Left lobe of liver (tissue), 2 donors: ENCODE measurements at places on chromosomes 7 and 10.

GRCh38 chr10:219731-220472, 84.6 kb downstream of the ZMYND11 start:
- no peak for DNase-seq

DNA sequence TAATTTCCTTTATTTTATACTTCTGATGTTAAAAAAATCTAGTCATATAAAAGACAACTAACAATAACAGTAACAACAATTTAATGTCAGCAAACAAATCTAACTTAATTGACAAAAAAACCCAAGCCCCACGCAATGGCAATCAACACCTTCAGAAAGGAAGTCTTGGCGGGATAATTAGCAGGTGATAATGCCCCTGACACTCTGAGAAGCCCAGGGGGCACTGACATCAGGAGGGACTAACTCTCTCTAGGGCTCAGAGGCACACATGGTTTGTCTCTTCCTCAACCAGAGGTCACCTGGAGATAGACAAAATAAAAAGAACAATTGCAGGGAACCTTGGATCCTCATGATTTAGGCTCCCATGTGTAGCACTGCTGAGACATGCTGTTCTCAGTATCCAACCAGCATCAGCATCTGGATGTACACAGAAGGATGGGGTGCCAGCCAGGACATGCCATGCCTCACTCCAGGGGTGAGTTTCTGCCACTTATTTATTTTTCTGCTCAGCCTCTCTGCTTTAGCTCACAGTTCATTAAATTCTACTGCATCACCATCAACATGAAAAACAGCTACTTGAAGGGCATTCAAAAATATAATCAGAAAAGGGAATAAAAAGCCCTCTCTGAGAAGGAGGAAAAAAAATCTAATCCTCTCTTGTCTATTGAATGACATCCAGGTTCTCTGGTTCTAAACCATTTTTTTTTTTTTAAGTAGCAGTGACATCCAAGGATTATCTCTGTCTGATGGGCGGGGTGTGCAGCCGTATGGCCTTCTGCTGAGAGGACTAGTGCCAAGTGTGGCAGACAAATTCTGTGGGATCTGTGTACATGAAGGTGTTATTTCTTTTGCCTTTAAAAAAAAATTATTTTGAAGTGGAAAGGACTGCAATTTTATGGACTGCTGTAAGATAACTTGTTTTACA, 96.3 kb downstream of the ATXN7L1 start:
- no peak for DNase-seq

DNA sequence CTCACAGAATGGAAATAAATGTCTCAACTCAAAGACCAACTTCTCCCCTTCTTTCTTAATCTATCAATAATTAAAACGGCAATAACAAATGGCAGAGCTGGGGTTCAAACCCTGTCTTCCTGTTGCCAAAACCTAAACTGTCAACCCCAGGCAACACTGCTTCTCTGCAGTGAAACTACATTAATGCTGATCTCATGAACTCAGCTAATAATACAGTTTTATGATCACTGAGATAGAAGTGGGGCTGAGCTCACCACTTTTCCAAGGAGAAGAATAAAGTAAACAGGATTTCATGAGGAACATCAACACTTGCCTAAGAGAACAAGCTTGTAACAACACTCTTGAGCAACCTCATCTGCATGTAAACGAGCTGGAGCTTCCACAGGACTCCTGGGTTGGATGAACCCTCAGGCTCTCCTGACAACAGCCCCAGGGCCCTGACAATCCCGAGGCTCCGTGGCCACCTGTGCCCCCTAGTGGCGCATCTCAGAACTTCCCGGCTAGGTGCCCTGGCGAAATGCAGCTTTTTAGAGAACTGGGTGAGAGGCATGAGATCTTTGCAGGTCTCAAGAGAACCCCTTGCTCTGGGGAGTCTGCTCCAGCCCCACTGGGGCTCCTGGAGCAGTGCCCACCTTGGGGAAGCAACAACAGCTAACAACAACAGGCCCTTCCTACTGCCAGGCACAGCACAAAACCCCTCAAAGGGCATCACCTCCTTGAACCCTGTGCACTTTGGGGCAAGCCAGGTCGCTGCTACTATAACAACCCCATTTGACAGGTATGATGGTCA, 169.3 kb downstream of the SH3PXD2A start:
- DNase-seq = peak; percentile 80

DNA sequence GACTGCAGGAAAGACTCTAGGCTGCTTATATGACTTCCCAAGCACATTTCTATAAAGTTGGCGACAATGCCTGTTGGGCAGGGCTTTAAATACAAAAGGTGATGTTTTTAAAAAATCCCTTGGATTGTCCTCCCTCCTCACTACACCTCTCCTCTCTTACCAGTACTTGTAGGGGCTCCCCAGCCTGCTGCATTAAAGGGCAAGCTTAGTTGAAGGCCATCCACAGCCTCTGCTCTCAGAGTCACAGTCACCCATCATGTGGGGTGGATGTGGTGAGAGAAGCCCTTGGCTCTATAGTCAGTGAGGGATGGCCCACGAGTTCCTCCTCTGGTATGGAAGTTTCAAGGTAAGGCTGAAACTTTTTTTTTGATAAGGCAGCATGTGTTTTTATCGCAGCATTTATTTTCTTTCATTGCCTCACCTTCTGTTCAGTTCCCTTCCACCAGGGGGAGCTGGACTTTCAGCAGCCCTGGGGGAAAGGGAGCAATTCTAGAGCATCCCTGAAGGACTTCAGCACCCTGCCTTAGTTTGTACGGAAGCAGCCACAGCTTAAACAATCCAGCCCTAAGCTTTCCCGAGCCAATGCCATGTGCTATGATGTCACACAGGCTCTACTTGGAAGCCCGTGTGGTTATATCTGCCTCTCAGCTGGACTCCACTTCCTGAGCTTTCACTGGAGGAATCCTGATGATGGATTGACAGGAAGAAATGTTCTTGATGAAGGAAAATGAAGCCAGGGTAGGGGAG, 131.9 kb downstream of the CALCR start:
- DNase-seq = no peak

DNA sequence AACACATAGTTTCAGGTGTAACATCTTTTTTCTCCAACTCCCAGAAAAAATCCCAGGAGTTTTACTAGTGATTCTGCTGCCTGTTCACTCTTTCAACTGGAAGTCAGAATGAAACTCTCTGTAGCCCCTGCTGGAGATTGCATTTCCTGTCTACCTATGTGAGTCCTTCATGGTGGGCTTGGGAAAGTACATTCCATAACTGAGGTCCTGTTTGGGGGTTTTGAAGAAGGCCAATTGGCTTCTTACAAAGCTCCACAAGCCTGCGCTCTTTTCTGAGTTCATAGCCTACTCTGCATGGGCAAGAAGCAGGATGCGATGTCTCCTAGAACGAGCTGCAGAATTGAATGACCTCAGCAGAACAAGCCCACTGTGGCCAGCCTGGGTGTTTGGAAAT, 86.7 kb downstream of the LYZL2 start:
- no peak for DNase-seq

- no peak for DNase-seq
These were observed 51.4 kb upstream of the PFKFB3 start for GRCh38 chr10:6151087-6151977.

GRCh38 chr7:141557360-141557759, 6.2 kb downstream of the AGK start:
- no peak for DNase-seq

GRCh38 chr7:106029451-106029850, 66.4 kb downstream of the CDHR3 start:
- DNase-seq = no peak

- no peak for DNase-seq
These were observed 82.4 kb downstream of the SHH start for GRCh38 chr7:155729847-155730246.

DNA sequence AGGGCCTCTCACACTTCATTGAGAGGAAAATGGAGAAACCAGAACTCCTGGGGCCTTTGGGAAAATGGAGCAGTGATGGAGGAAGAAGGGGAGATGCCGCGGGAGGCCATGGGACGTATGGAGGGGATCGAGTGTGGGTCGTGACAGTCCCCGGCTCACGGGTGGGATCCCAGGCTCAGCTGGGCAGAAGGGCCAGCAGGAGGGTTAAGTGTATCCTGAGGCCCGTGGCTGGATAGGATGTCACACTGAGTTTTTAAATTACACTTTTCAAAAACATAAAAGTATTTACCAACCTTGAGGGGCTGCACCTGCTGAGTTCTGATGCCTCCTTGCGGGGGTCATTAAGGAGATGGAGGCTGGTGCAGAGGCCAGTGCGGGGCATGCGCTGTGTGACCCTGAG, 28.0 kb upstream of the PSMG3 start:
- no peak for DNase-seq

GRCh38 chr10:118873738-118874105, 119.0 kb upstream of the CACUL1 start:
- DNase-seq = no peak

- DNase-seq = no peak
These were observed 115.2 kb downstream of the ZFAND4 start for GRCh38 chr10:45557275-45557905.

DNA sequence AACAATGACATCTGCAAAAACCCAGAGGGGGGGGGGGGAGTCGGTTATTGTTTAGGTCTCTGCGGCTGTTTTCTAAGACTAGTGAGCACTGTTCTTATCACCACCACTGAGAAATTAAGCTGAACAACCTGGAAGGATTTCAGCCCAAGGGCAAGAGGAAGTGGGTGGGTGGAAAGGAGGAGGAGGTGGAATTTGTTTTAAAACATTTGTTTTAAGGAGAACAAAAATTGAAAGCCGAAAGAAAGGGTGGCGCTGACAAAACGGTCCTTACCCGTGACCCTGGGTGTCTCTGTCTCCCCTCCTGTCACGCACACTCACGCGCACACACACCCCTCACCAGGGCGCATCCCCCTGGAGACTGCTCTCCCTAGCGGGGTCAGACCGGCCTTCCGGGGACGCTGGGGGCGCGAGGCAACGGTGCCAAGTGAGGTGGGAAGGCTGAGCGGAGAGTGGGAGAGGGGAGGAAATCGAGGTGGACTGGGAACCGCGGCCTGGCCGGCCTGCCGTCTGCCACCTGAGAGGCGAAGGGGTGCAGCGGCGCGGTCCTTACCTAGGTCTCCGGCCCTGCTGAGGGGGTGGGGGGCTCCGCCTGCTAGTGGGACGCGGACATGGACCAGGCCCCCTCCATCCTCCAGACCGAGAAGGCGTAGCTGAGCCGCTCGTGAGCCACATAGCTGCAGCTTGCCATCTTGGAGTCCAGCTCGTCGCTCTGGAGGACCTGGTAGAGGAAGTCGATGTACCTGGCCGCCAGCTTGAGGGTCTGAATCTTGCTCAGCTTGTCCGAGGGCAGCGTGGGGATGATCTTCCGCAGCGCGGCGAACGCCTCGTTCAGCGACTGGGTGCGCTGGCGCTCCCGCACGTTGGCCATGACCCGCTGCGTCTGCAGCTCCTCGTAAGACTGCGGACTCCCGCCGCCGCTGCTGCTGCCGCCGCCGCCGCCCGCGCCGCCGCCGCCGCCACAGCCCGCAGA, 1.0 kb downstream of the TWIST1 start:
- no peak for DNase-seq

GRCh38 chr7:1709281-1709680, 39.2 kb downstream of the ELFN1 start:
- DNase-seq = no peak

DNA sequence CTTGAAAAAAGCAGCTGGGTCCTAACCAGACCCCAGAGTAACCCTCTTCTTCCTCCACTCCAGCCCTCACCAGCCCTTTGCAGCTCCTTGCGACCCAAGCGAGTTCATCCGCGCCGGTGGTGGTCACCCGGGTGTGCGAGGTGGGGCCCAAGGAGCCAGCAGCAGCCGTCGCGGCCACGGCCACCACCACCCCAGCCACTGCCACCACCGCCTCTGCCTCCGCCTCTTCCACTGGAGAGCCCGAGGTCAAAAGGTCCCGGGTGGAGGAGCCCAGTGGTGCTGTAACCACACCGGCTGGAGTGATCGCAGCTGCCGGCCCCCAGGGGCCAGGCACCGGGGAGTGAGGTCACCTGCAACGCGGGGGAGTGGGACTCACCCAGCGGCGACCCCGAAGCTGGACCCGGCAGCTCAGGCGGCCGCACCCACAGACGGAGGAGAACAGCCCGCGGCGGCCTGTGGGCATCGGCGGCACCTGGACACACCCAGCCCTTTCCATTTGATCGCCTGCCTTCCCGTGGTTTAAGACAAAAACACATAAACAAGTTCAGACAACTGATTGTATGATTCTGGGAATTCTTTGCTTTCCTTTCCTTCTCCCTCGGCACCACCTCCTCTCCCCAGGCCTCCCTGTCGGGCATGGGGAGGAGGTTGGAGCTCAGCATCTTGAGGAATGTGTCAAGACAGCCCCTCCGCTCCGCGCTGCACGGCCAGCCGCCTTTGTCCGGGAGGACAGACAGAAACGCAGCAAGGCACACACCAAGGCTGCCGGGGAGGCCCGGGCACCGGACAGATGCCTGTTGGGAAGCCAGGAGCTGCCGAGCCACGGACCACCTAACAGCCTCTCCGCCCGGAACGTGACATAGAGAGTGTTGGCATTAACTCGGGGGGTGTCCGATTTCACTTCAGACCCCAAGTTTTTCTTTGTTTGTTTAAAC, 13.0 kb upstream of the AP5Z1 start:
- DNase-seq = no peak

GRCh38 chr7:85851571-85852193, 664.8 kb upstream of the SEMA3D start:
- DNase-seq = no peak

GRCh38 chr10:75109459-75109778, 2.0 kb upstream of the SAMD8 start:
- DNase-seq = no peak

DNA sequence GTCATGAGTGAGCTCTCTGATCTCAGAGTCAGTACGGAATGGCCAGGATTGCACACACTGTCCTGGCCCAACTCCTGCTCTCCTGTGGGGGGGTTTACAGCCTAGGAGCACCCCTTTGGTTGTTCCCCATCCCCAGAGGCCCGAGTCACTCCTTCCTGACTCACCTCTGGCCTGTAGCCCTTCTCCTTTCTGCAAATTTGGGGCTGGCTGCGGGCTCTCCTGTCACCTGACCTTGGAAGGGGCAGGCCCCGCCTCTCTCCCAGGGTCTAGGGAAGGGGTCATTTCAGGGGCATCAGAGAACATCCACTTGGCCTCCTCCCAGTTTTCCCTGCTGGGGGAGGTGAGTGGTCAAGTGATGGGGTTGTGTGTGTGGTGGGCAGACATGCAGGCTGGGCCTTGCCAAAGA, 1.7 kb downstream of the NYAP1 start:
- no peak for DNase-seq

DNA sequence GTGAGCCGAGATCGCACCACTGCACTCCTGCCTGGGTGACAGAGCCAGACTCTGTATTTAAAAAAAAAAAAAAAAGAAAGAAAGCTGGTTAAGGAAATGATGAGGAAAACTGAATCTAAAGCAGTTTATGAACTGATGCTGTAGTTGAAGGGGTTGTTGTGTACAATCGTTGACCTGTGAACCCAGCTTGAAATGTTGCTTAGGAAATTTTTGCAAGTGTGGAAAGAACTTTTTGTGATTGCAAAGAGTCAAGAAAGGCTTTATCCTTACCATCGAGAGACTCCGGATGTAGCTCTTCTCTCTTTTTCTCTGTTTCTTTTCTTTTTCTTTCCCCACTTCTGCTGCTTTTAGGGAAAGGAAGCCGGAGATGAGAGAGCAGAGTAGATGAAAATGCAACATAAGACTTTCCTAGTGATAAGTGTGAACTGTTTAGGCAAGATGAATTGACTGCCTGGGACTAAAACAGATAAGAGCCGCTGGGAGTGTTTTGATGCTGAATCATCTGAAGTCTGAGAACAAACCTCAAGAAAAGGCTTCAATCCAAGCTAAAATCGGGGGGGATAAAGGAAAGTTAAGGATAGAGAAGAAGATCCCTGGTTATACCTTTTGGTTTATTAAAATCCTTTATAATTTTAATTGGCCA, 69.0 kb downstream of the TAF3 start:
- DNase-seq = no peak
